ENCODE measurements at places on chromosomes 11 and 22.

DNA sequence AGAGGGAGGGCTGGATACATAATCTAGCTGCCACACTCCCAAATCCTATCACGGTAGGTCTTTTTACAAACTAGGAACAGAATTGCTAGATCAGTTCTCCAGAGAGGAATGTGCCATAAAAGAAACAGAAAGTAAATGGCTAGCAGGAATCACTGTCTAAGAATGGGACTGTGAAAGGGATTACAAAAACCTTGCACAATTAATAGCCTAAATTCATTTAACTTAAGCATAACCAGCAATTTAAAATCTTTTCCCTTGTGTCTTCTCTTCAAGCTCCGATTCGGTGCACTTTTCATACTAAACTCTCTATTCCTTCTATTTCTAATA is 35.2 kb downstream of the APOL5 start:
- DNase-seq, result no peak

DNA sequence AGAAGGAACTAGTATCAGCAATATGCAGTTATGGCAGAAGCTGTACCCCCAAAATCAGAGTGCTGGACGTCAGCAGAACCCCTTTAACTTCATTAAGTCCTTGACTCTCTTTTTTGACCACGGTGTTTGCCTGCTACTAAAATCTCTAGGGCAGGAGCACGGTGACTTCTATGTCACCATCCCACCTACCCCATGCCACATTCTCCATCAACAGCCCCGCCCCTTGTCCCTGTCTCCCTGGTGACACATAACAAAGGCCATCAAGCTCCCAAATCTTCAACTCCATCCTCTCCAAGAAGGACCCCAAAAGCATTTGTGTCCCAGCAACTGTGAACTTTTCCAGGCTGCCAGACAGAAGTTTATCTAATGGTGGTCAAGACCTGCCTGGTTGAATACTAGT is 894 bp downstream of the ADA2 start:
- DNase-seq, result no peak

GRCh38 chr11:7759010-7759409 is 37.7 kb downstream of the OR5P2 start:
- DNase-seq, result no peak

DNA sequence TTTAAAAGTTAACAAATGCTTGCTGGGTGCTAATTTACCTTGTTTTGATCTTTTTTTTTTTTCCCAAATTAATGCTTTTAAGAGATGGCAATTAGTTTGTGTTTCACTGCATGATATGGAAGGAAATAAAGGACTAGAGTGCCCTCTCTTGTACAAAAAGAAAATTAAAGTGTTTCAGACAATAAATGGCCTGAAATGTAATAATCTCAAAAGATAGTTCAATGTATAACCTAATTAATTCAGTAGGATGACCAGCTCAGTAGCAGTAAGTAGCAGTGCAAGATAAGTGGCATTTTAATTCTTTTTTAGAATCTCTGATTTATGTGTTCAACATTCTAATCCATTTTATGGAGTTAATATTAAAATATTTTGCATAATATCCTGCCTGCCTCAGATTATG is 39.9 kb upstream of the MYO18B start:
- DNase-seq, result no peak

DNA sequence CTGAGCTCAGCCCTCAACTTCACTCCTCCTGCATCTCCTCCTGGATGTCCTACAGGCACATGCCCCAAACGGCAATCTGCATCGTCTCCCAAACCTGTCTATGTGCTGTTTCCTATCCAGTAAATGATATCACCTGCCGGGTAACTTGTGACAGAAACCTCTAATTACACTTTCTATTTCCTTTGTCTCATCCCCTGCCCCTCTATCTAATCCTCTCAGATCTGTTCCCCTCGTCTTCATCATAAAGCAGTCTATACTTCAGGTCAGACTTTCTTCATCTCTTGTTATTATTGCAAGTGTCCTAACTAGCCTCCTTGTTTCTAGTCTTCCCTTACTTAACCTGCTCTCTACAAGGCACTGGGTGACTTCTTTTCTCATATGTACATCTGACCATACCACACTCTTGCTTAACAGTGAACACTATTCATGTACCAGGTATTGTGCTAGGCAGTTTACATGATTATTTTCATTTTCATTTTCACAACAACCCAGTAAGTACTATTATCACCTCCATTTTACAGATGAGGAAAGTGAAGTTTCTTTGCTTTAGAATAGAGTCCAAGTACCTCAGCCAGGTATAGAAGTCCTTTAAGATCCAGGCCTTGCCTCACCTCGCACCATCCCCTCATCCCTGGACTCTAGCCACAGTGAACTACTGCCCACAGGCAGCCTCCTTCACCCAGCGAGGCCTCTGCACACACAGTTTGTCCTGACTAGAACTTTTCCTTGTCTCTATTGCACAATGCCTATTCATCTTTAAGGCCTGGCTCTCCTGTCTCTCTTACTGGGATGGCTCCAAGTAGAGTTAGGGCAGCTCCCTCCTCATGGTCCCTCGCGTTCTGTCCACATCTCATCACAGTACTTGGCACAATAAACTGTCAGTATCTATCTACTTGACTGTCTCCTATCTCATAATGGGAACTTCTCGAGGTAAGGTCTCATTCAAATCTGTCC is 22.1 kb upstream of the UCP3 start:
- DNase-seq, result no peak

GRCh38 chr22:46829117-46829891 is 66.9 kb downstream of the TBC1D22A start:
- DNase-seq, result no peak

DNA sequence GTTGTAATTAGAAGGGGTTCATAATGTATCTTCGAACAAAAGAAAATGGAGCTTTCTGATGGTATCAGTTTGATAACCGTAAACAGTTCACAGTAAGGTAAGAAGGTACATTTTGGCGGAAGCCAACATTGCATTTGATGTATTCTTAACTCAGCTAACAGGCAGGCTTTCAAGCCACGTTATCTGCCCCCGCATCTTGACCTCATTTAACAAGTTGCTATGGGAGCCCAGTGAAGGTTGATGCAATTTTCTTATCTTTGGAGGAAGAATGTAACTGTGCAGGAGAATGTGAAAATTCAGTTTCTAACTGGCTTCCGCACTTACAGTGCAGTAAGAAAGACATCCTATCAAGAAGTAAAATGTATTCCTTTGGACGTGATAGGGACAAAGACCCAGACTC is 110.6 kb downstream of the ETS1 start:
- DNase-seq, result no peak

DNA sequence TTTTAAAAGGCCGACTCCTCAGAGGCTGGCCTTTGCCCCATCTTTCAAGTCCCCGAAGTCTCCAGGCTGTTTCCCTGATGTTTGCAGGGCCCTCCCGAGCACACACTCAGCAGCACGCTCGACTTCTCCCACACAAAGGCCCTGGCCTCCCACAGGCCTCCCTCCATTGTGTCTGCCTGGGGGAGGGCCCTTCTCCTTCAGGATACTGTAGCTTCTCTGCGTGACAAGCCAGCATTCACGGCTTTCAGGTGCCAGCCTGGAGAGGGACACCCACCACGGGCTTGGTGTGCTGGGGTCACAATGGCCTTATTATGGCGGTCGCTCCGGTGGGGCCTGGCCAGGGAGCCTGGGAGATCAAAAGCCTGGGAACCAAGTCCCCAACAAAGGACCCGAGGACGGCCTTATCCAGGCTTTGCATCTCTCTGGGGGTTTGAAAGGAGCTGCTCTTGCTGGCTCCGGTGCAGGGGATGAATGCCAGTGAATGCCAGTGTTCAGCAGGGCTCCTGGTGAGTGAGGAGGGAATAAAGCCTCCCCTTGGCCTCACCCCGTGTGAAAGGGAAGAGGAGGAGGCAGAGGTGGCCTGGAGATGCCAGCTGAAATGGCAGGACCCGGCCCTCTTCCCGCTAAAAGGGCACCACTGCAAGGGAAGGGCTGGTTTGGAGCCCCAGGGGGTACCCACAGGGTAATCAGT is 55.0 kb downstream of the TRAF6 start:
- DNase-seq, result no peak

DNA sequence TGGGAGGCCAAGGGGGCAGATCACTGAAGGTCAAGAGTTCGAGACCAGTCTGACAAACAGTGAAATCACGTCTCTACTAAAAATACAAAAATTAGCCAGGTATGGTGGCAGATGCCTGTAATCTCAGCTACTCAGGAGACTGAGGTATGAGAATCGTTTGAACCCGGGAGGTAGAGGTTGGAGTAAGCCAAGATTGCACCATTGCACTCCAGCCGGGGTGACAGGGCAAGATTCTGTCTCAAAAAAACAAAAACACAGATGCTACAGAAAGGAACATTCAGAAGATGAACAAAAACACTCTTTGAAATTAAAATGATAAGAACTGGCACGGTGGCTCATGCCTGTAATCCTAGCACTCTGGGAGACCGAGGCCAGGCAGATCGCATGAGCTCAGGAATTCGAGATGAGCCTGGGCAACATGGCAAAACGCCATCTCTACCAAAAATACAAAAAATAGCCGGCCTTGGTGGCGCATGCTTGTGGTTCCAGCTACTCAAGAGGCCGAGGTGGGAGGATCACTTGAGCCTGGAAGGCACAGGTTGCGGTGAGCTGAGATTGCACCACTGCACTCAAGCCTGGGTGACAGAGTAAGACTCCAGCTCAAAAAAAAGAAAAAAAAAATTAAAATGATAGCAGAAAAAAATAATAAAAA is 8.5 kb downstream of the RAB6A start:
- no peak for DNase-seq

- no peak for DNase-seq
Measured at GRCh38 chr11:77568306-77568705, 21.4 kb upstream of the AQP11 start.

DNA sequence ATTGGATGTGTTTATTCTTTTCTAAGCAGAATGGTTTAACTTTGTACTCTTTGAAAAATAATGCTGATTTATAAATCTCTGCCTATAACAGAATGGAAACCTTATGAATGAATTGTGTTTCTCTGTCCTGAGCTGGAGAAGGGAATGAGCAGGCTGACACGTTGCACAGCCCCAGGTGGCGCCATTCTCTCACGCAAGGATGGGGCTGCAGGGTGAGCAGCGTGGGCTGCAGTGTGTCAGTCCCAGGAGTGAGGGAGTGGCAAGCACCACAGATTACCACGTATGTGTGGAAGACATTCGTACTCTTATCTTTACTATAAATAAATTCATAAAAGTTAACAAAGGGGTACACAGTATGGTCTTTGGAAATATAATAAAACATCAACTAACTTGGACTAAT is 33.4 kb downstream of the FDX1 start:
- DNase-seq, result no peak

DNA sequence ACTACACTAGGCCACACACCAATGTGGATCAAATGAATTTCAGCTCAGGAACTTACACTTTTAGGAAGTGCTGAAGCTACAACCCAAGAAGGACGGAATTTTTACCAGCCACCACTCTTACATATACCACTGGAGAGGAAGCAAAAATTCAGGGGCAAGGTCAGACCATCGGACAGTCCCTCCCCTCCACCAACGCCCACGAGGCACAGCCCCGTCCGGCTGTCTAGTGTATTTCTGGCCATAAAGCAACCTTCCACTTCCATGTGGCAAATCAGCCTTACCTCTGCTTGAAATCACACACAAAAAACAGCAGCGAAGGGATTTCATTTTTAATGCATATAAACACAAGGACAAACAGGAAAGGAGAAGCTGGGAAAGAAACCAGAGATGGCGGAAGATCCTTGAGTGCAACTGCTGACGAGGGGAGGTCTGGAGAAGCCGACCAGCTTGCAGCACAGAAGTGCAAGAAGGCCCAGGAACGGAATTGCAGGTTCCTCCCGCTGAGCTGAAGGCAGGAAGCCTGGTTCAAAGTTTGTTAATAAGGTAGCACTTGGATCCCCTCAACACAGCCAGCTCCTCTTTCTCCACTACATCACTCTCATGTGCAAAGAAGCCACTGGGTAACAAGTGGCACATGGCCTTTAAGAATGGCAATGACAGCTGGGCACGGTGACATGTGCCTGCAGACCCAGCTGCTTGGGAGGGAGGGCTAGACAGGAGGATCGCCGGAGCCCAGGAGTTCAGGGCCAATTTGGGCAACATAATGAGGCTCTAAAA is 71.5 kb downstream of the SHANK2 start:
- DNase-seq, result no peak

DNA sequence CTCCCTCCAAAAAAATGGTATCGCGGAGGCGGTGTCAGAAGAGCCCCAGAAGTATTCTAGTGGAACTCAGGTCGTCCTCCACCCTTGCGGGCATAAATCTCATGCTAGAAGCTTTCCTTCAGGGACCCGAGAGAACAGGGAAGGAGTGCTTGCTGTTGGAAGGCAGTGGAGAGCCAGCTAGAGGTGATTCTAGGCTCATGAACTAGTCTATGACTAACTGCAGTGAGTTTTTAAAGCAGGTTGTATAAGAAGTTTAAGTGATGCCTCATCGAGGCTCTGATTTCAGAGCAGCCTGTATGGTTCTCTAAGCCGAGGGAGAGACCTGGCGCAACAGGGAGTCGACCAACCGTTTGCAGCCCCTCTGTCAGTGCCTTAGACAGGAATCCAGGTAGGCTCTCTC is 85.7 kb downstream of the TBC1D22A start:
- no peak for DNase-seq

DNA sequence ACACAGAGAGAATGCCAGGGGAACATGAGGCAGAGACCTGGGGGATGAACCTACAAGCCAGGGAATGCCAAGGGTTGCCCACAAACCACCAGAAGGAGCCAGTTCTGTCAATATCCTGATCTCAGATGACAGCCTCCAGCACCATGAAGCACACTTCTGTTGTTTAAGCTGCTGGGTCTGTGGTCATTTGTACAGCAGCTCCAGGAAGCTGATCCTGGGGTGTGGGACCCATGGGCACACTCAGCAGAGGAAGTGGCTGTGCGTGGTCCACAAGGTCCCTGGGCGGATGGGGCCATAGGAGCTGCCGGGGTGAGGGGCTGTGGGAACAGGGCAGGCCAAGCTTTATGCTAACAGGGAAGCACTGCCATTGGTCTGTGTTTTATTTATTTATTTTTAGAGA is 12.1 kb downstream of the PPM1F start:
- no peak for DNase-seq

DNA sequence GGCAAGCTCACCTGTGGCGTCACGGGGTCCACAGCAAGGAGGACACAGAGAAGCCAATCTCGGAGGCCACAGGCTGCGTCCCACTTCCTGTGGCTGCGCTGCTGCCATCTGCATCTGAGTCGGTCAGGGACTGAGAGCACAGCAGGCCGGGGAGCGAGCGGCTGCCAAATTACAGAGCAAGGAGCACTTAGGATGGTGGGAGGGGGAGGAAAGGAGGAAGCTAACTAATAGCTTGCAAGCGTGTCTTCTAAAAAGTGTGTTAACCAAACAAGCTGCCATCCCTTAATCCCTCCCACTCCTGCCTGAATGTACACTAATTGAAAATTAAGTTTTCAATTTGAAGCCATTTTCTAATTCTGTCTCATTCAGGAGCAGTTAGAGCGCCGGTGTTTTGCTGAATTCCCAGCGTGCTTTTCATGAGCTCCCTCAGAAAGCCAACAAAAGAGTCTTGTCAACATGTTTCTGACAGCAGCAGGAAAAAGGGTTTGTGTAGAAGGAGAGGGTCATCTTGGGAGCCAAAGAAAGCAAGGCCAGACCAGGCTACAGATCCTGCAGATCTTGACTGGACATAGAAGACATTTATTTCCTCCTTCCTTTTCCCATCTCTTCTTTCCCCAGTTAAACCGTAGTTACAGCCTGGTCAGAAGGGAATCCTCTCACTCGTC is 42.4 kb upstream of the API5 start:
- no peak for DNase-seq

Measured in right lung (tissue), 10 donors.